ENCODE measurements at places on chromosomes 2 and 18. TPM values are rescaled to one million over a fixed set of nuclear protein-coding genes. Genes with fewer than 3 reads are reported as not detected.

Gene IL1R1
- total RNA-seq, result 1.6 TPM

- no peak for DNase-seq
Measured at GRCh38 chr2:240958366-240959213, 39.8 kb upstream of the SNED1 start.

DNA sequence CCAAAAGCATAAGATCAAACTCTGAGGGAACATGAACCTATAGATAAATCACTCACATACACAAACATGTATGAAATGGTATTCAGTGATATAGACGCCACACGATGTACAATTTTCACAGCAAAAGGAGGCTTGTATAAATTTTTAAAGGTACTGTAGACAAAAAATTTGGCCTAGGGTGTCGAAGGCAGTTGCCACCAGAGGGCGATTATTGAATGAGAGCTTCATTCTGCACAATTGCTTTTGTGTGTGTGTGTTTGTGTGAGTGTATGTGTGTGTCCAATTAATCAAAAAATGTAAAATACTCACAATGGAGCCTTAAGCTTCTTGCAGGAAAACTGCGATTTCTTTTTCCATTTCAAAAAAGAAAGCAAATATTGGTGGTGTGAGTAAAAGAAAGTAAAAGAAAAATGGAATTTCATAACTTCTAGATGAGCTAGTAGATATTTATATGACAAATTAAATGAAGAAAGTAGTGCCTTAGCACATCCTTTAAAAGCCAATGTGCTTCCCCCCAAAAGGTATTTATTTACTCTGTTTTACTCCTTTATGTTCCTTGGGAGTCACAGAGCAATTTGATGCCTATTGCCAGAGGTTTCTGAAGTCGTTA is 800.1 kb downstream of the SATB2 start:
- DNase-seq, result peak; percentile 4

DNA sequence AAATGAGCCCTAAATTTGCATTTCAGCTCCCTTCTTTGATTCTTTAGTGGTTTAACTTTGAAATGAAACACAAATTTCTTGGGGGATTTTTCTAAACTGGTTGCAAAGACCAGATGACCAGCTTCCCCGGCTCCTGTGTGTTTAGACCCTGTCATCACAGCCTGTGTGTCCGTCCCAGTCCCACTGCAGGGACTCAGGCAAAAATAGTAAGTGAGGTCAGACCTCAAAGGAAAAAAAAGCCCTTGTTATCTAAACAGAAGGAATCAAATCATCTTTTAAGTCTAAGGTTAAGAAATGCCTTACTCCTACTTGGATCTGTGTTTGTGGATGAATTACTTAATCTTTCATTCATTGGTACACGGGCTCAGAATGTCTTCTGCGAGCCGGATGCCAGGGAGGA is 423.7 kb downstream of the LPIN1 start:
- DNase-seq, result no peak

Gene ZNF804A
- not detected for total RNA-seq

Gene MYOM1
- 0.38 TPM for total RNA-seq

DNA sequence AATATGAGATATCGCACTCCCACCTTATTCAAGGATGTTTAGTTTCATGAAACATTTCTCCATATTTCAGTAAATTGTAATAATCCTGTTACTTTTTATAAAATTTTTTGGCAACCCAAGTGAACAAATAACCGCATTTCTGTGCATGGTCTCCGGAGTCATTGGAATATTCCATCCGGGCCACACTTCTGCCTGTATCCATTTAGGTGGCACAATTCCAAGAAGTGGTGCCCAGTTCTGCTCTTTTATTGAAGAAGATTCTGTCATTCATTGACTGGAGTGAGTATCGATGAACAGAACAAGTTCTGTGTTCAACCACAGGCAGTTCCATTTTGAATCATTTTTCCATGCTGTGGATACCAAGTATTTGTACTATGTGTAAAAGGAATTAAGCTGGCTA is 26.6 kb upstream of the ICOS start:
- no peak for DNase-seq

- peak; percentile 79 for DNase-seq
Measured at GRCh38 chr18:62925031-62925688, 209.8 kb downstream of the PHLPP1 start.

- no peak for DNase-seq
Measured at GRCh38 chr2:4219101-4219500, 515.7 kb downstream of the DCDC2C start.

Gene MC4R
- total RNA-seq, result under 0.01 TPM

- DNase-seq, result peak; percentile 56
Measured at GRCh38 chr2:223576873-223577272, 25.3 kb downstream of the SCG2 start.

DNA sequence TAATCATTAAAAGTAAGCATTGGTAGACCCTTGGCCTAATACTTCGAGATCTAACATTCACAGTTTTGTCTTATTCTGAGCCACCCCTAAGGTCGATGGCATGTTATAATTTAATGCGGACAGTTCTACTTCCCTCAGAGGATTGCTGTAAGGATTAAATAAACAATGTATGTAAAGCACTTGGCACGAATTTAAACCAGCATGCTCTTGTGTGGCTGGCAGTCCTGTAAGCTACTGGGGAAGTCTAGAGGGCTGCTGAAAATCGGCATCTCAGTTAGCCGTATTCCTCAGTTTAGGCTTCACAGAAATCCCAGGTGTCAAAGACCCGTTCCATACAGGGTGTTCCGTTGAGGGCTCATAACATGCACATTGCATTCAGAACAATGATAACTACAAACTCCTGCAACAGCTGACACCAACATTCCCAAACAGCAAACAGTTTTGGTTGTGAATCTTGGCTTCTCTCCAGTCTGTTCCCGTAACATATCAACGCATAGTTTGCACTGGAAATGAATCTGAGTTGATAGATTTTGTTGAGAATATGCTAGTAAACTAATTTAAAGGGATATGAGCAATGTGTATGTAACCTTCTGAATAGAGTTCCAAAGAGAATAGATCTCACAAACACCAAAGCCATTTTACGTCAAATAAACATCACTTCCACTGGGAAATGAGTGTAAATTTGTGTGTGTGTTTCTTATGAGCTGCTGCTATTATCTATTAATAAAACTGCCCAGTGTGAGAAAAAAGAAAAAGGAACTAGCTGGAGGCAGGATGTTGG is 52.2 kb upstream of the ACKR3 start:
- no peak for DNase-seq

DNA sequence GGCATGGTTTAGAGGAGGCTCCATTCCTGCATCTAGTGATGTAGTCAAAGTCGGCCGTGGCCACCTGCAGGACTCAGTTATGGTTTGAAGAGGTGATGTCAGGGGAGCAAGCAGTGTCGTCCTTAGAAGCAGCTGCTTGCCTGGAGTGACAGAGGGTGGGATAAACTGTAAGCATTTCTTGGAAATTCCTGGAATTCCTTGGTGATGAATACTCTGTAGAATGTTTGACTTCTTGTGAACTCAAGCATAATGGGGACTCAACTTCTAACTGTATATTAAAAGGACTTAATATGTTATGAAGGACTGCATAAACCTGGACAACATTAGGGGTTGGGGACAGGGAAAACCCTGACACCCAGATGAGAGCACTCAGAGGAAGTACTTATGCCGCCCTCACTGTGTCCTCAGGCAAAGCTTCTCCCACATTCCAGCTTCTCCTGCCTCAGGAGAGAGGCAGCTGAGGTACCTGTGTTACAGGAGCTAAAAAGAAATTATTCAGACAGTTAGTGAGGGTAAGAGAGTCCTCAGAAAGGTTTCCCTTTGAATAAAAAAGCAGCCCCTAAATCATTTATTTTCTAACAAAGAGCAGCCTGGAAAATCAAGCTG is 459.9 kb upstream of the CELF4 start:
- DNase-seq, result peak; percentile 15

GRCh38 chr18:5508821-5509220 is 35.0 kb downstream of the EPB41L3 start:
- no peak for DNase-seq

- no peak for DNase-seq
Measured at GRCh38 chr2:33204945-33205344, 258.2 kb downstream of the LTBP1 start.

GRCh38 chr2:3270095-3270478 is 107.5 kb downstream of the EIPR1 start:
- no peak for DNase-seq

Gene GTF2A1L
- not detected for total RNA-seq

GRCh38 chr2:65656160-65656718 is 223.8 kb upstream of the SPRED2 start:
- no peak for DNase-seq

- DNase-seq, result no peak
Measured at GRCh38 chr2:167856190-167856589, 391.2 kb downstream of the STK39 start.

Gene PLB1
- 1.6 TPM for total RNA-seq

Gene CRACDL
- 1.4 TPM for total RNA-seq

Gene CXXC1
- 32.6 TPM for total RNA-seq

DNA sequence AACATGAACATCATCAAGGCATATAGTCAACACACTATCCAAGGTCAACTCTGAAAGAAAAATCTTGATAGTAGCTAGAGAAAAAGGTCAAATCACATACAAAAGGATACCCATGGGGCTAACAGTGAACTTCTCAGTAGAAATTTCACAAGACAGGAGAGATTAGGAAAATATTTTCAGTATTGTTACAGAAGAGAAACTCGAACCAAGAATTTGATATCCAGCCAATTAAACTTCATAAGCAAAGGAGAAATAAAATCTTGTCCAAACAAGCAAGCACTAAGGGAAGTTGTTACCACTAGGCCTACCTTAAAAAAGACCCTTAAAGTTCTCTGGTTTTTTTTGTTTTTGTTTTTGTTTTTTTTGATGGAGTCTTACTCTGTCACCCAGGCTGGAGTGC is 242.5 kb downstream of the EXOC6B start:
- DNase-seq, result no peak

- no peak for DNase-seq
Measured at GRCh38 chr2:80222644-80223043, 81.9 kb downstream of the LRRTM1 start.

DNA sequence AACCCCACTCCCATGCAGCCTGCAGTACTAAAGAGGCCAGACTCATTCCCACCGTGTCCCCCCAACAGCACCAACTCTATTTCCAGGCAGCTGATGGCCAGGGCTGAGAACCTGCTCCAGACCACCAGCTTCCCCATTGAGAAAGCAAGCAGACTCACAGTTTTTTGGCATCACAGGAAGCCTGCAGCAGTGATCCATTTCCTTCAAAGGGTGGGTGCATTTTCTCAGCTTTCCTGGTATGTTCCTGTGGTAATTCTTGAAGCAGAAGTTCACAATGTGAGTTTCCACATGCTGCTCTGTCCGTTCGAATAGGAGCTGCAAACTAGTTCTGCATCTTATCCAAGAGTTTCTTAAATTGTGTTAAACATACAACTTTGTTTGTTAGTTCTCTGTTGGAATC is 1249.6 kb upstream of the FAM98A start:
- no peak for DNase-seq

DNA sequence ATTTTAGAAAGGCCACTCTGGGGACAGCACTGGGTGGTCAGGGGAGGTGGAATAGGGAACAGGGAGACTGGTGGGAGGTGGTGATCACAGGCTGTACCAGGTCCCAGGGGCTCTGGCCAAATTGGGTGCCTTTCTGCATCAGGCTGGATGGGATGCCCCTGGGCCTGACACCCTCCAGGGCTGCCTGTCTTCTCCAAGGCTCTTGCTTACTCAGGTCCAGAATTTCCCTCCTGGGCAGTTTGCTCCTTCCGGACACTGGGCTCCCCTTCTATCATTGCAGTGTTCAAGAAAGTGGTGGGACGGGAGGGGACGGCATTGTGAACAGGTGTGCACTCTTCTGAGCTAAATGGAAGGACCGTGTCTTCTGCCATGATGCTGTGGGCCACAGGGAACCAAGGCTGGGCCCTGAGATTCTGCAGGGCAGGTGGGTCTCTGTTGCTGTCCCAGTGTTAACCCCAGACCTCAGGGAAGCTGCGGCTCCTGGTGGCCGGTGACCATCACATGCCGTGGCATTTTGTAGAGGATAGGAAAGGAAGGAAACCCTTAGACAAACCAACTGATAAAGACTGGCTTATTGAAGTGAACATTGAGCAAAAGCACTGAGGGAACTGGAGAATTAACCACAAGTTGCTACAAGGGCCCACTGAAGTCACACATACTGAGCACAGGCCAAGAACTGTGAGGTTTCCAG is 93.7 kb upstream of the HS6ST1 start:
- DNase-seq, result no peak

GRCh38 chr18:35029103-35029502 is 12.1 kb upstream of the MAPRE2 start:
- no peak for DNase-seq

Gene VIT
- total RNA-seq, result not detected

Gene SKA1
- 0.26 TPM for total RNA-seq

GRCh38 chr2:221495731-221496130 is 76.4 kb downstream of the EPHA4 start:
- no peak for DNase-seq

Gene DNAJC5G
- not detected for total RNA-seq

Gene SLC39A6
- total RNA-seq, result 218 TPM

- DNase-seq, result peak; percentile 64
Measured at GRCh38 chr2:9463698-9464034, 10.7 kb upstream of the IAH1 start.

Gene TTC21B
- 6.9 TPM for total RNA-seq

Gene AKAIN1
- not detected for total RNA-seq

DNA sequence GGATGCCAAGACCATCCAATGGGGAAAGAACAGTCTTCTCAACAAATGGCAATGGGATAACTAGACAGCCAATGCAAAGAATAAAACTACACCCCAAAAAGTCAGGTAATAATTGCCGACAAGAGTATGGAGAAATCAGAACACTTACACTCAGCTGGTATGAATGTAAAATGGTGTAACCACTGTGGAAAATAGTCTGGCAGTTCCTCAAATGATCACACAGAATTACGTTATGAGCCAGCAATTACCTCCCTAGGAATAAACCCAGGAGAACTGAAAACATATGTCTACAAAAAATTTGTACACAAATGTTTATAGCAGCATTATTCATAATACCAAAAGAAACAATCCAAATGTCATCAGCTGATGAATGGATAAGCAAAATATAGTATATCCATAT is 8.8 kb downstream of the IWS1 start:
- DNase-seq, result no peak

GRCh38 chr18:11951390-11951851 is 29.9 kb upstream of the IMPA2 start:
- no peak for DNase-seq

- DNase-seq, result no peak
Measured at GRCh38 chr2:74186038-74186437, 7.4 kb upstream of the MOB1A start.

Gene HOXD9
- not detected for total RNA-seq

Gene VIL1
- total RNA-seq, result not detected

- peak; percentile 15 for DNase-seq
Measured at GRCh38 chr2:46510598-46511177, 31.3 kb downstream of the TMEM247 start.

Gene C2orf74
- total RNA-seq, result 13.1 TPM

DNA sequence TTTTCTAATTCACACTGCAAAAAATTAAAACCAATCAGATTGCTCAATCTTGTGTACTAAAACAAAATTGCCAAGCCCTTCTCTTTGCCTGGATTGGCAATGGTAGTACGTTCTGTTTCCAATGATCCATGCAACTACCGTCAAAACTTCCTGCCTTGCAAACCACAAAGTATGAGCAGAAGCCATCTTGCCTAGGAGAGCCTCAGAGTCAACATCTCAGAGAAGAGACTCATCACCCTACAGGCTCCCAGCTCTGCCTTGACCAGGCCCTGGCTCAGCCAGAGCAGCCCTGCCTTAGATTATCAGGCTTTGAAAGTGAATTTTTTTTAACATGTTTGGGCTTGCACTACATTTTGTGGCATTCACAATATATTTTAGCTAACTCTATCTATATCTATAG is 574.1 kb downstream of the SATB2 start:
- DNase-seq, result peak; percentile 29

Gene GPR155
- 1.3 TPM for total RNA-seq

- no peak for DNase-seq
Measured at GRCh38 chr2:201906777-201907562, 100.6 kb downstream of the CDK15 start.

Gene NCKAP5
- 0.26 TPM for total RNA-seq

All from bronchial epithelial cell (primary cell).